HuH-7.5 (cell line): ENCODE measurements at places on chromosomes 2 and 18.

DNA sequence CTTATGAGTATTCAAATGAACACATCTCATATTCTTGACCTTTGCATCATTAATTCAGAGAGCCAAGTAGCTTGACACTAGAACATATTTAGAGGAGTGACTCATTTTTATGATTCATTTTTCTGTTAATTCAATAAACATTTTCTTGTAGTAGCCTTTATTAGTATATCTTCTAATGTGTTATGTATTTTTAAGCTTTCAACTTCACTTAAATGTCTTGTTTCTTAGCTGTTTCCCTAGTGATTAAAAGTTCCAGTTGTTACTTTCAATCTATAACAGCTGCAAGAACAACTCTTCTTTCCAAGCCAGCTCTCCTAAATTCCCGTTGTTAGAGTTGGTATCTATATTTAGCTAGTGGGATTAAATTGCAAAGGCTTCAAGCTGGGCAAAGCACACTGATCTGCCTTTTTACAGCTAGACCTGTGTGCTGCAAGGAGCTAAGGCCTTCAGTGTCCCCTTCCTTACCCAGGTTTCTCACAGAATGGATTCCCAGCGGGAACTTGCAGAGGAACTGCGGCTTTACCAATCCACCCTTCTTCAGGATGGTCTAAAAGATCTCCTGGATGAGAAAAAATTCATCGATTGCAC, at the start of gene KLHL41:
Gene KLHL41, plus strand, starts transcription at position 405 of the 588 bp plus-strand sequence. Its CDS starts 77 bp downstream, at position 482.
- no peak for DNase-seq

GRCh38 chr2:187009483-187010239, 160.7 kb upstream of the ZSWIM2 start:
- no peak for DNase-seq

DNA sequence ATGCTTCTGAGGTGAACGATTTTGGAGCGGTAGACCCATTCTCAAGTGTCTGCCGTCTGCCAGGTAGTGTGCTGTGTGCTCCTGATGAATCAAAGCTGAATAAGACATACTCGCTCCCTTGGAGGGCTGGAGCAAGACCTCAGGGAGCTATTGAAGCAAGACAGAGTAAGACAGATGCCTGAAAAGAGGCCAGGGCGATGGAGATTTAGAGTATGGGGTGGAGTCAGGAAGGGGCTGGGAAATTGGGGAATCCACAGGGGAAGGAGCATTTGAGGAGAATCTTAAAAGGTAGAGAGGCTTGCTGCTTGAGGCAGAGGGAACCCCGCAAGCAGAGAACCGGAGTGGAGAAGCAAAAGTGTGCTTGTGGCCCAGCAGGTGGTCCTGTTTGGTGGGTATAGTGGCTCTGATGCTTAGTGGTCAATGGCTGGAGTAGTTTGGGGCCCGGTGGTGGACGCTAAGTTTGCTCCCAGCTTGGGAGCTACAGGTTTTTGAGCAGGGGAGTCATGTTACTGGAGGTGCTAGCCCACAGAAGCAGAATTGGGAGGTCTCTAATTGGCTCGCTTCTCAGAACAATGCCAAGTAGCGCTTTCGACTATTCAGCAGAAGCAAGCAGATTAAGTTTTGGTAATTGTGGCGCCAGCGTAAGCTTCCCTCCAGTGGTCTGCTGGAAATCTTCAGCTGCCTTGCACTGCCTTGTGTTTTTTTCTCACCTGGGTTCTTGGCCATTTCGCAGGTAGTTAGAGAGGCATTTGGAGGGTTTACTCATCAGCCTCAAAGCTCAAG, 2.0 kb downstream of the CNNM4 start:
- DNase-seq, result no peak

DNA sequence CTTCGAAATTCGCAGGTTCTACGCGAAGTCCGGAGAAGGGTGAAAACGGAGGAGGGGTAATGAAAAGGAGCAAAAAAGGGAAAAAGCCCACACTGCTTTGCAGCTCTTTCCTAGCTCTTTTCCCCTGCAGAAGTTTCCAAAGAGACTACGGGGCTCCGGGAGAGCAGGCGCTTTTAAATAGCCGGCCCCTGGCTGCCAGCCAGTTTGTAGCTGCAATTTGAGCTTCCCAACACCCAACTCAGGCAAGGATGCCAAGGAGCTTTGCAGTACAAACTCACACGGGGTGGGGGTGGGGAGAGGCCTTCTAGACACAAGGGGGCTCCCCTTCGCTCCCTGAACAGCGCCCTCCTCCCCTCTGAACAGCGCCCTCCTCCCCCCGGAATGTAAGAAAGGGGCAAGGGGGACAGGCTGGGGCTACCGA, at the start of gene IGFBP5:
Gene IGFBP5, minus strand, starts transcription at position 149 of the 421 bp plus-strand sequence. CDS start 774 bp downstream, outside the sequence.
- no peak for DNase-seq

- no peak for DNase-seq
Measured at GRCh38 chr2:220664272-220665107, 907.6 kb downstream of the EPHA4 start.

GRCh38 chr2:135825550-135826176, 11.3 kb downstream of the LCT start:
- DNase-seq, result no peak

GRCh38 chr18:51623653-51624052, 426.2 kb upstream of the MEX3C start:
- DNase-seq, result no peak

DNA sequence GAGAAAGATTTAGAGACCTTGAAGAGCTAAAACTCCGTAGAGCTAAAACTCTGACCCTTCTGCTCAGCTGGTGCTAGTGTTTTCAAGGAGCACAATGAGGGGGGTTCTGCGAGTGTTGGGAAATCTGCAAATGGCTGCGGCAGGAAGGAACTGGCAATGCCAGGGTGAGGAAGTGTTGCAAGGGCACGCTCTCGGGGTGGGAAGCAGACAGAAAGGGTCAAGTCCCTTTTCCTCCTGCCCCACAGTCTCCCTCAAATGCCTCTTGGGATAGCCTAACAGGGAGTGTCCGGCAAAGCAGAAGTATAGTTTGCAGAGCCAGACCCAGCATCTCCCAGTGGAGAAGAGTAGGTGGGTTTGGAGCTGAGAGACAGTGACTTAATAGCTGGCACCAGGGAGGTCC, 60.5 kb downstream of the NCAPH start:
- no peak for DNase-seq

DNA sequence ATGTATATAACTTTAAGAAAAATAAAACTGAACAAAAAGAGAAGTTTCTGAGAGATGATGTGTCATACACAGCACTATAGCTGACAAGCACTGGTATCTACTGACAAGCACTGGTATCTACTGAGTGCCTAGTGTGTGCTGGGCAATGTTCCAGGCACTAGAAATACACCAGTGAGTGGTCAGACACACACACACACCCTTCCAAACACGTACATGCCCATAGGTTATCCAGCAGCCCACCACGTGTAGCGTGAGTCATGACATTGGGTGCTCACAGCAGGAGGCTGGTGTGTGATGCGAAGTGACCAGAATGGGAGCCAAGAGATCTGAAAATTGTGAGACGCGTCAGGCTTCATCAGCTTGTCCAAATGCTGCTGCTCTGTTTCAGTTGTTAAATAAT, 12.2 kb upstream of the GNAL start:
- no peak for DNase-seq

DNA sequence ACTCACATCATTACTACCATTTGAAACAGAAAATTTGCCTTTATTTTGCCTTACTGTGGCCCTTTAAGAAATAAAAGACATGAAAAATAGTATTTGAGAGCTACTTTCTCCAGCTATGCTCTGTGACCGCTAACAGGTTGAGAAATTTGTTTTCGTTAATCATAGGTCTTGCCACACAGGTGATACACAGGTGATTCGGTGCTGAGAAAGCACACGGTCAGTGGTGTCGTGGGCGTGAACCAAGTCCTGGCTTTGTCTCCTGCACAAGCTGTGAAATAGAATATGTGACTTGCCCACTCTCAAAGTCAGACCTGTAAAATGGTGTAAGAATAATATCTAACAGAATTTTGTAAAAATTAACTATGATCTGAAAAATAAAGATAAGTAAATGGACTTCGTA, 155.3 kb upstream of the SLC39A10 start:
- no peak for DNase-seq

- no peak for DNase-seq
Measured at GRCh38 chr2:172607379-172607928, 51.6 kb downstream of the PDK1 start.

GRCh38 chr2:167215595-167215994, 327.3 kb downstream of the XIRP2 start:
- DNase-seq, result no peak

DNA sequence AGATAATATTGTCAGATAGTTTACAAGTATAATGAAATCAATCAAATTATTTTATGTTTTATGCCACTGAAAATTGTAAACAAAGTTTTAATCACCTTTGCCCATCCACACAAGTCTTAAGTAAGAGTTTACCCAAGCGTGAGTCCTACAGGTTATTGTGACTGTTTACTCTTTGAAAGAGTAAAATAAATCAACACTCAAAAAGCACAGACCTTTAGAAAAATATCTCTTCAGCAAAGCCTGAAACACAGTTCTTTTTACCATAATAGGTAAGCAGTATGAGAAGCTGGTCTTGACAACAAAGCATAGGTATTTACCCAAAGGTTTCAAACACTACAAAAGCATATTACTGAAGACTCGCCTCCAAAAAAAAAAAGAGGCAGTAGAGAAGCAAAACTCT, 3.7 kb downstream of the ROCK2 start:
- no peak for DNase-seq

DNA sequence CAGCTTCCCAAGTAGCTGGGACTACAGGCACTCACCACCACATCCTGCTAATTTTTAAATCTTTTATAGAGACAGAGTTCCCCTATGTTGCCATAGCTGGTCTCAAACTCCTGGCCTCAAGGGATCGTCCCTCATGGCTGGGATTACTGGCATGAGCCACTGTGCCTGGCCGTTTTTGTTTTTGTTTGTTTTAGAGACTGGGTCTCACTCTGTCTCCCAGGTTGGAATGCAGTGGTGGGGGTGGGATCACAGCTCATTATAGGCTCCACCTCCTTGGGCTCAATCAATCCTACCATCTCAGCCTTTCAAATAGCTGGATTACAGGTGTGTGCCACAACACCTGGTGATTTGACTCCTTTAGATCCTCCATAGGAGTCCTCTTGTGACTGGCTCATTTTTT, 19.5 kb upstream of the ZDBF2 start:
- DNase-seq, result no peak

GRCh38 chr2:11585071-11585470, 51.2 kb downstream of the GREB1 start:
- DNase-seq, result no peak

DNA sequence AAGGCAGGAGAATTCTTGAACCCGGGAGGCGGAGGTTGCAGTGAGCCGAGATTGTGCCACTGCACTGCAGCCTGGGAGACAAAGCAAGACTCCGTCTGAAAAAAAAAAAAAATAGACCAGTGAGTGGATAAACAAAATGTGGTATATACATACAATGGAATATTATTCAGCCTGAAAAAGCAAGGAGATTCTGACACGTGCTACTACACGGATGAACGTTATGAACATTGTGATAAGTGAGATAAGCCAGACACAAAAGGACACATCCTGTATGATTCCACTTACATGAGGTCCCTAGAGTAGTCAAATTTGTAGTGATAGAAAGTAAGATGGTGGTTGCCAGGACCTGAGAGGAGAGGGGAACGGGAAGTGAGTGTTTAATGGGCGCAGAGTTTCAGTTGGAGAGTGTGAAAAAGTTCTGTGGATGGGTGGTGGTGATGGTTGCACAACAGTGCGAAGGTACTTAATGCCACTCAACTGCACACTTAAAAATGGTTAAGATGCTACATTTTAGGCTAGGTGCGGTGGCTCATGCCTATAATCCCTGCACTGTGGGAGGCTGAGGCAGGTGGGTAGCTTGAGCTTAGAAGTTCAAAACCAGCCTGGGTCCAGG, 38.3 kb downstream of the NIFK start:
- no peak for DNase-seq

DNA sequence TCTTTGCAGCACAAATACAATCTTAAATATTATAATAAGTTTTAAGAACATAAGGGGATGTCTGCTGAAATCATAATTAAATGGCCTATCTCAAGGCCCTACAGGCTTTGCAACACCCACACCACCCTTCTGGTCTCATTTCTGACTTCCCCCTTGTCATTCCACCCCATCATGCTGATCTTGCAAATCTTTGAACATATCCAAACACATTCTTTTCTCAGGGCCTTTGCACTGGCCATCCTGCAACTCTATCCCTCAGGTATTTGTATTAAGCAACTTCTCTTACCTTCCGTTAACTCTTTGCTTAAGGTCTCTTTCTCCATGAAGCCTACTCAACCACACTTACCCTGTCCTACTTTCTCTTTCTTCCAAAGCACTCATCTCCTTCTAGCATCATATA, 51.8 kb upstream of the CCDC150 start:
- DNase-seq, result no peak

DNA sequence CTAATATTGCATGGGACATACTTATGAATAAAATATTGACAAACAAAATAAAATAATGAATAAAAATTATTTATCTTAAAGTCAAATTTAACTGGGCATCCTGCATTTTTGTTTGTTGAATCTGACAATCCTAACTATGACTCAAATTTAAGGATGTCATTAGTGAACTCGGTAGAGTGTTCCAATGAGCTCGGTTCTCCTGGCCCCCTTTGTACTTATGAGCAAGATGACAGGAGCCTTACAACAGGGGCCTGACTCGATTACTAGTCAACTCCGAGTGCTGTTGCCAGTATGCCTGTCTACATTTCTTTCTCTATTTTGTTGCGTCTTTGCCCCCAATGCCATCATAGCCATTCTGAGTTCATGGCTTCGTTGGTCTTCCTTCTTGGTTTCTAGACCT, 40.3 kb downstream of the HRH4 start:
- DNase-seq, result no peak

GRCh38 chr2:108199726-108200125, 40.0 kb upstream of the SULT1C3 start:
- no peak for DNase-seq

GRCh38 chr2:133483181-133483580, 85.1 kb downstream of the NCKAP5 start:
- DNase-seq, result no peak

- DNase-seq, result no peak
Measured at GRCh38 chr2:48480526-48480925, 49.4 kb upstream of the STON1 start.

DNA sequence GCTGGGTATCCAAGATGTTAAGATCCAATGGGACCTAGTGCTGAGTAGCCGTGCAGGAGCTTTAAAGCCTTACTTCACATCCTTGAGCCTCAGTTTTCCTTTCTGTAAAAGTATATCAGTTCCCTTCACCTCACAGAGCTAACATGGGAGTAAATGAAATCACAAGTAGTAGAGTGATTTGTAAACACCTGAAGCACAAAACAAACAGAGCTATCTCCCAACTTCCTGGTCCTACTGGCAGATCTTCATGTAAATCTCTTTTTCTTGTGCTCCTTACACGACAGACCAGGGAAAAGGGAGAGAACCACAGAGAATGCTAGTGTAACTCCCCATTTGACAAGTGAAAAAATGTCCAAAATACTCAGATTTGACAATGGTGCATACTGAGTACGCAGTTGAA, 17.3 kb downstream of the CCDC93 start:
- DNase-seq, result no peak

DNA sequence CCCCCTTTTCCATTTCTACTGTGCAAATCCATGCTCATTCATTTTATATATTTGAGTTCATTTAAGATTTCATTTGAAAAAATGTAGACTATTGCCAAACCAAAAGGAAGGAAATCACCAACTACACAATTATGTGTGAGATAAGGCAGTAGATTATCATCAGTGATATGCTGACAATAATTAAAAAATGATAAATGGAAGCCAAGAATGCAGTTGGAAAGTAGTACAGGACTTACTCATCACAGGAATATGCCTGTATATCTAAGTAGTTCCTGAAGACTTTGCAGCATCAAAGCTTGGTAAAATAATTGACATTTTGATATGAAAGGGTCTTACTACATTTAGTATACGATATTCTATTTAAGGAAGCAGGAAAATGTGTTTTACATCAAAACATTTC, 166.1 kb upstream of the OTX1 start:
- no peak for DNase-seq

- DNase-seq, result no peak
Measured at GRCh38 chr2:237870126-237870525, 10.7 kb downstream of the RAMP1 start.
